ENCODE measurements at places on chromosomes 4 and X.
A peak's percentile ranks its signal among the peaks of the same experiment; 100 is the strongest.

DNA sequence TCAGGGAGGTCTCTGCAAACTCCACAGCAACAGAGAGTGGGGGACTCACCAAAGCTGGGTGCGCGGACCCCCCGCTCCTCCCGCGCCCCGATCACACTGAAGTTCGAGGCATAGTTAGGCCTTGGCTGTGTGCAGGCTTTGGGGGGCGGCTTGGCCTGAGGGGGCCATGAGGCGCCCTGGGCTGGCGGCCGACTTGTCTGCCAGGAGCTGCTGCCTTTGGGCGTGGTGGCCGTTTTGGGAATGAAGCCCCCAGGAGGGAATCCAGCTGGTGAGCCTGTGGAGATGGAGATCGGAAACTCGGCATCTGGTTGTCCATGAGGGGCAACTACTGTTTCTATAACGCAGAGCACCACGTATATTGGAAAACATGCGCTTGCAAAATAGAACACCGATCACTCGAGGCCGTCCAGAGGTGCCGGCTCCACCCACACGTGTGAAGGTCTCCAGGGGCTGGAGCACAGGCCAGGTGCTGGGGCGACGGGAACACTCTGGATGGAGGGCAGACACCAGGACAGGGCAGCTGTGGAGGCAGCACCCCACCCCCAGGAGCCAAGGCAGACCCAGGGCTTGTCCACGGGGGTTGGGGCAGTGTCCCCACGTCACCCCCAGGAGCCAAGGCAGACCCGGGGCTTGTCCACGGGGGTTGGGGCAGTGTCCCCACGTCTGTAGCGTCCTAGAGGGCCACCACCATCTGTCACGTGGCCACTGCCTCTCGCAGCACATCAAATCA, 25.9 kb upstream of the CPLX1 start:
- DNase-seq, result no peak

DNA sequence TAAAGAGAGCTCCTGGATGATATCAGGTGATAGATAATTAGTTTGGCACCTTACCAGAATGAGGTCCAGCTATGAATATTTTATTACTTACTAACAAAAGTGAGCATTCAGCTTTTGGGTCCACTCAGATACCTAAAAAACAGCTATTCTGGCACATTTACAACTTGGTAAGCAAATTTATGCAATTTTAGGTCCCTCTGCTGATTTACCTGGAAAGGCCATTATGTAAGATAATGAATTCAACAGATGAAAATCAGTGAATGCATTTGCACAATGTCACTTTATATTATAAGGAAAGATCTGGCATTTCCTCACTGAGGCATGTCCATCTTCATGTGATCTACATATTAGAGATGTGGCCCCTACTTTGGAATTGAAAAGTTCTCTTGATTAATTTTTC, 517.0 kb downstream of the SPRY1 start:
- DNase-seq, result no peak

DNA sequence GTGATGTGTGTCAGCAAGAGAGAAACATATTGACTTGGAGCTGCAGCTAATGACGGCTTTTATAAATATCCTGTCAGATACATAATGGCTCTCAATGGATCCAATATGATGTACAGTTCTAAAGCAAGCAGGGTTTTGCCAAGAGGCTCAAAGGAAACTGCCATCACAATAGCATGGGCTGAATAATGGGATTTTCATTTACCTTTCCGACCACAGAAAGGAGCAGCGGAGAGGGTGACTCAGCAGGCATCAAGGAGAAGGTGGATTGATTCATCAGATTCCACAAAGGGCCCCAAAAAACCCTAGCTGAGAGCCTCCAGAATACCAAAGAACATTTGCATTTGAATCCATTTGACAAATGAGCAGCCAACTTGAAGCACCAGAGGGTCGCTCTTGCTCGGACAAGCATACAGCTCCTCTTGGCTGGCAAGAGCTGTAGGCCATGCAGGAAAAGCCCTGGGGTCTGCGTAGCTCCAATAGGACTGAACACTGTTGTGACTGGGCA, 355.7 kb upstream of the NOCT start:
- no peak for DNase-seq

GRCh38 chr4:181860157-181860556, 383.0 kb upstream of the TENM3 start:
- DNase-seq, result peak; percentile 39

GRCh38 chr4:158666892-158667291, 4.8 kb downstream of the C4orf46 start:
- no peak for DNase-seq

GRCh38 chrX:31483336-31483735, 411.5 kb upstream of the FTHL17 start:
- DNase-seq, result no peak

DNA sequence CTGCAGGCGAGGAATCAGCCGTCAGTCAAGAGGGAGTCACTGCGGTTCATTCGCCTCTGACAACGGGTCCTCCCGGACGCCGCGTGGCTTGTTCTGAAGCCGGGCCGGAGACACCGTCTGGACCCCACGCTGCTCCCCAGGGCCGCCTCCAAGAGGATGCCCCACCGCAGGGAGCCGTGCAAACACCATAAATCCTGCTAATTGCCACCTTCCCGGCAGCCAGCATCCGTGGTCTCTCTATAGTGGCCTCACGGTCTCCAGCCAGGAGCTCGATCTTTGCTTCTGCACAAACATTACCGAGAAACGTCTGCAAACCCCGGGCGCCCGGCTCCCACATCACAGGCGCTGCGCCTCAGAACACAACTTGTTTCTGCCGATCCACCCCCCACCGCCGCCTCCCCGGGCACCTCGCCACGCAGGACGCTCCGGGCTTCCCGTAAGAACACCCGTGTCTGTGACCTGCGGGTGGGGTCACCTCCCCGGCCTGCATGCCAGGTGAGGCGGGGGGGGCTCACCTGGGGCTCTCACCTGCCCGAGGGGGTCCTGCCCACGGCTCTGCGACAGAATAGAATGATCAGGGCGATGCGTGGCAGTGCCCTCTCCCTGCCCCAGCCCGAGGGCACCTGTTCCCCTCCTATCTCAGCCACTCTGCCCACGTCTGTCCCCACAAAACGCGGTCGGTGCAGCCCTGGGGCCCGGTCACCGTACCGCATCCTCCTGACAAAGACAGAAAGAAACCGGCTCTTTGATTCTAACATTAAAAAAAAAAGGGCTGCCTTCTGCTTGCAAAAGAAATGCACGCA, 32.4 kb upstream of the PPP2R3B start:
- DNase-seq, result no peak

GRCh38 chr4:10783351-10783750, 98.8 kb upstream of the CLNK start:
- no peak for DNase-seq

DNA sequence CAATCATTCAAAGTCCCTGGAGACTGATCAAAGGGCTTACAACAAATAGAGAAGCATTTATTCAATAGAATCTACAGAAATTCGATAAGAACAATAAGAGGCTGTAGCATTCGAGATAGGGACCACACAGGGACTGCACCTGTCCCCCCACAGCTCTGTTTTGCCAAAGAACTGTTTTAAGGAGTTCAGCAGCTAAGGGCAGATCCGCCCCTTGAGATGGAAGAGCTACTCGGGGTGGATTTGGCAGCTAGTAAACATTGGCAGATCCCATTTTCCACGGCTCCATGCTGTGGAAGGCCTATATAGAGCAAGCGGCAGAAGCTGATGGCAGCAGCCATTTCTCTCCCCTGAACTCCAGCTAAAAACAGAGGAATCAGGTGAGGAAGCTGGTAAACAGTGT, 75.7 kb downstream of the GPR82 start:
- no peak for DNase-seq

GRCh38 chr4:95540227-95540626, 8.5 kb downstream of the UNC5C start:
- no peak for DNase-seq

- no peak for DNase-seq
Observed at GRCh38 chrX:141652286-141652685, 46.3 kb downstream of the SPANXD start.

DNA sequence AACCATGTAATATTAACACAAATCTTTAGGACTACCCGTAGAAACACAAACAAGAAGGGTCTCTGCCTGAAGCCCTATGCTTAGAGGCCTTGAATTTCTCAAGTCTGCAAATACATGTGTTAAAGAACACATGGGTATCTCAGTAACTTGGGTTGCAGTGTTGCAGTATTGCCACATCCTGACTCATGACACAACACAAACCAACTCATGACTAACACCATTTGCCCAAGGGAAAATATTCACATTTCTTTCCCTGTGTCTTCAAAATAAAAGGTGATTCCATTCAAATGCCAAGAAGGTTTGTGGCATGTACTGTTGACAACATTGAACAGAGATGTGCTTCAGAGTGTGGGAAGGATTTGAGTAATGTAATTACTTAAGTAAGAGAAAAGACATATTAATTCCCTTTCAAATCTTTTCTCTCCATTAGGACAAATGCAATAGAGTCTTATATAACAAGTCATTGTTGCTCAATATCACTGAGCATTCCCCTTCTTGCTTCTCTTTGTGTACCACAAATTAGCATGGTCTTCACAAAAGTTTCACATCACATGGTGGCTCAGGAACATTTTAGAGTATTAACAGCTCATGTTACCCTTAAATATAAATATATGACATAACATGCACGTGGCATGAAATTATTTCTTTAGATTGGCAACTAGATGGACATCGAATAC, 487.1 kb downstream of the STPG2 start:
- no peak for DNase-seq

DNA sequence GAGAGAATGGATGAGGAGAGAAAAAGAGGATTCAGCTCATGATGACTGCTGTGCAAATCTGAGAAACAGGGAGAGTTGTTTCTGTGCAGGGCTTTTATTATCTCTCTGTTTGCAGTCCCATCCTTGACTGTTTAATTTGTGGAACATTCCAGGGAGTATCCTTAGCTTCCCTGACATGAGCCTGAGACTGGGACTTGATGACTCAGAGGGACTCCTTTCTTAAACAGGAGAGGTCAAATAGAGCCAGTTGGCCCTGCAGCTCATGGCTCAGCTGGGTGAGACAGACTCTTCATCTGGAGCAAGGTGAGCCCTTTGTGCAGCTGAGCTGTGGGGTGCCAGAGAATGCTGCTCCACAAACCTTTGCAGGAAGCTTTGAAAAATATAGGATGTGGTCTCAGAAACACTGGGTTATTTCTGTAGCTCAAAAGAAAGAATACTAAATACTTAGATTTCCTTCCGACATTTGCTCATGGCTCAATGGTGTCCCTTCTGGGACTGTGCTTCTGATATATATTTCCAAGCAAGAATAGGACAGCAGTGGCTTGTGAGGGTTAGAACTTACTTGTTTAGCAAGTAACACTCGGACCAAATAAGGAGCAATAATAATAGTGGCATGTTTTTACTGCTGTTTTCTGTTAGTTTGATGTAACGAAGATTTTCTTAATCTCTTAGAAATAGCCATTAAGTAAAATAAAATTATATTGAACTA, 14.5 kb downstream of the ARHGAP24 start:
- no peak for DNase-seq

GRCh38 chr4:118032691-118033090, 1.6 kb upstream of the NDST3 start:
- peak; percentile 11 for DNase-seq

- no peak for DNase-seq
Observed at GRCh38 chr4:1996866-1997611, 11.7 kb downstream of the NELFA start.

GRCh38 chr4:20272411-20272872, 20.7 kb downstream of the SLIT2 start:
- no peak for DNase-seq
